ENCODE measurements at places on chromosomes 2 and 18.

DNA sequence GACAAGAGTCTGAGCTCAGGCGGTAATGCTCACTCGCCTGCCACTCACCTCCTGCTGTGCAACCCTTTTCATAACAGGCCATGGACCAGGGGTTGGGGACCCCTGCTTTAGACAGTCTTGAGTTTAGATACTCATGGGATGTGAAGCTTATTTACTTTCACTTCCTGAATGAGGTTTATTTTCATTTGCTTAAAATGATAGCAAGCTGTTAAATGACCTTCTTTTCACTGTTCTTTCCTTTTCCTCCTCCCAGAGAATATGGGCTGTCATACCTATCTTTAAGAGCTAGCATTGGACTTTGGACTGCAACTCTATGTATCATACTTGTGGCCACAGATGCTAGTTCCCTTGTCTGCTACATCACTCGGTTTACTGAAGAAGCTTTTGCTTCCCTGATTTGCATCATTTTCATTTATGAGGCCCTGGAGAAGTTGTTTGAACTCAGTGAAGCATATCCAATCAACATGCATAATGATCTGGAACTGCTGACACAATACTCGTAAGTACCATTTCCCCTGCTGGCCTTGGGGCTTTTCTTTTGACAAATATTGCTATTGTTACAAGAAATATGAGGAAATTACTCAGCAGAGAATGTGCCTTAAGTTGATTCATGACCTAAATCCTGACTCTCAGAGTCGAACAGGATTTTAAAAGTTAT is 168.5 kb downstream of the DPP4 start:
- DNase-seq, result no peak

- DNase-seq, result no peak
Measured at GRCh38 chr18:37430357-37431076, 135.1 kb downstream of the CELF4 start.

DNA sequence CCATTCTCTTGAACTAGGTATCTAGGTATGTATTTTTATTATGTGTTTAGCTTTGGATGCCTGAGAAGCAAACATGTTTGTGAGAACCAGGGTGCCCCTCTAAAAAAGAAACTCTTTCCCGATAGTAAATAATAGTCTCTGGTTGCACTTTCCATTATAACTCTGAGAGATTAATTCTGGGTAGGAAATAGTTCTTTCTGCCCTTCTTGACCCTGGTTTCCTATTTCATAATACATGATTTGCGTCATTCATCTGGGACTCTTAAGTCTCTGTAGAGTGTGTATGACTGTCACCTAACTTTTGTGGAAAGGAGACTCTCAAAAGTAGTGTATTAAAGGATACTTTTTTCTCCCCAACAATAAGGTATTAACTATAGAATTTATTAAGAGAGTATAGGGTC is 31.5 kb downstream of the ACSL3 start:
- DNase-seq, result no peak

DNA sequence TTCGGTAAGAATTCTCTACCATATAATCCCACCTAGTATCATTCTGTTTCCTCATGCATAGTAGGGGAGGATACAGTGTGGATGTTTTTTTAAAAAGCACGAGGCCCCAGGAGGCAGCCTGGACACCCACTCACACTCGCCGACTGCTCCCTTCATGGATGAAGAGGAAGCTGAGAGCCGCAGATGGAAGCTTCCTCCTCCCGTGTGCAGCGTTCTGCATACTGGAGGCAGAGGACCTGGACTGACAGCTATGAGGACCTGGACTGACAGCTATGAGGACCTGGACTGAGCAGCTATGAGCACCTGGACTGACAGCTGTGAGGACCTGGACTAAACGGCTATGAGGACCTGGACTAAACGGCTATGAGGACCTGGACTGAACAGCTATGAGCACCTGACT is 234.4 kb downstream of the NDUFA10 start:
- DNase-seq, result no peak

DNA sequence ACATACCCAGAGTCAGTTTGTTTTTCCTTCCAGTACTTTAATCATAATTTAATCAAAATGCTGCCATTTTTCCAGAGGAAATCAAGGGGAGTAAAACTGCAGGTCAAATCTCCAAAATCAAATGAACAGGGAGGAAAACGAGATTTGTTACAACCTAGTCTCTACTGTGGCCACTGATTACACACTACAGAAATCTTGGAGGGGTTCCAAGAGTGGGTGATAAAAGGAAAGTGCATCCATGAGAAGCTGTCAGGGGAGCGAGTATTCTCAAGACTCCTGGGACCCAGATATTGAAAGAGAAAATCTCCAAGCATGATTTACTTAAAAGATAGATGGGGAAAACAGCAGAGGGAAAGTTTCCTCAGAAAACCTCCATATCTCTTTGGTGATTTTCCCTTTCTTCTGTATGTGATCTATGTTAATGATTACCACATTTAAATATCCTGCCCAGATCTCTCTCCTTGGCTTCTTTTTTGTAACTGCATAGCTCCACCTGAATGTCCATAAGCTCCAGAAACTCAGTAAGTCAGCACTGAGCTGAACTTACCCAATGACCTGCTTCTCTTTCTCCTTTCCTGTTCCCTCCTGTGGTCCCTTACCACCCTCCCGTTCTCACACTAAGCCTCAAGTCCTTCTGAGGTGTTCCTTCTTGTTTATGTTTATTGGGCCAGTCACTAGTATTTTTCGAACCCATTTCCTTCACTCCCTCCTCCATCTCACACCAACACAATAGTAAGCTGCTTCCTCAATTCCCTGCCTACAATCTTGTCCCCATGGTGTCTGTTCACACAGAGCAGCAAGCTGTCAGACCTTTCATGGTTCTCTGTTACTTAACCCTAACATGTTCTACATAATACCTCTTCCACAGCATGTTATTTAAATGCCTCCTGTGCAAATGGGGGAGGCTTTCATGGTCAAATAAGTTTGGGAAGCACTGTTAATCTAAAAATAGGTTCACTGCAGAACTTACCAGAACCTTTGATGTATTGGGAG is 73.9 kb upstream of the TWSG1 start:
- no peak for DNase-seq

GRCh38 chr2:144832048-144832447 is 312.1 kb upstream of the ZEB2 start:
- DNase-seq, result no peak
